ENCODE measurements at places on chromosomes 7 and 10.

DNA sequence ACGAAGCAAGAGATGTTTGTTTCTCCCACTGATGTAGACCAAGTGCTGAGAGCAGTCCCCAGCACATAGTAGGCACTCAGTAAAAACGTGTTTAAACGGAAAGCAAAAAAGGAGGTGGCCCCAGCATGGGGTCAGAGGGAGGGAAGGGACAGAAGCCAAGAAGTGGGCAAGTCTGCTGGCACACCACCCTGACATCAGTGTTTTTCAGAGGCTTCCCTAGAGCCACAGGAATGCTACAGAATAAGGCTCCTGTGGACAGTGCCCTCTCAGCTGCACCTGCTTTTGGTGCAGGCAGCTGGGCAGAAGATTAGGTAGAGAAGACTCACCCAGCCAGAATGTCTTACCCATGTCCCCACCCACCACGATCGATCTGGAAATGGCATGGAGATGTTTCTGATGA is 8.3 kb upstream of the ANKRD1 start:
- no peak for DNase-seq

- no peak for DNase-seq
These were observed 342.7 kb downstream of the LRMDA start for GRCh38 chr10:75773813-75774782.

GRCh38 chr10:29616542-29616941 is 18.2 kb downstream of the SVIL start:
- DNase-seq = no peak

GRCh38 chr7:124688991-124689390 is 76.6 kb downstream of the GPR37 start:
- DNase-seq = no peak

DNA sequence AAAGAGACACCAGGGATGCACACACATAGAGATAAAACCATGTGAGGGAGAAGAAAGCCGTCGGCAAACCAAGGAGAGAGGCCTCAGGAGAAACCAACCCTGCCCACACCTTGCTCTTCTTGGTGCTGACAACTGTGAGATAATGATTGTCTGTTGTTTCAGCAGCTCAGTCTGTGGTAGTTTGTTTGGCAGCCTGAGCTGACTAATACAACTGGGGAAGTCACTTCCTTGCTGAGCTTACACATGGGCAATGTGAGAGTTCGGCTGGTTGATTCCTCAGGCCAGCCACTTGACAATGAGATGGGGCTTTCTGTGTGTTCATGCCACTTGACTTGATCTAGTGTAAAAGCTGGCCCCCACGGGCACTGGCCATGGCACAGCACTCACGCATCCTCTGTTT is 271.8 kb downstream of the ABCA13 start:
- DNase-seq = no peak

All from NCI-H2081 treated with DMSO at 0.1 percent for 48 hours (cell line).